ENCODE measurements at places on chromosomes 1 and 21. TPM values are rescaled to one million over a fixed set of nuclear protein-coding genes. Genes with fewer than 3 reads are reported as not detected.

COA7 gene
- 7.2 TPM for polyA plus RNA-seq

ETS2 gene
- polyA plus RNA-seq = 2.8 TPM

TRIM17 gene
- polyA plus RNA-seq = not detected

OPRD1 gene
- polyA plus RNA-seq = 0.03 TPM

DNTTIP2 gene
- 76.5 TPM for polyA plus RNA-seq

WNT3A gene
- not detected for polyA plus RNA-seq

TIAM1 gene
- 0.54 TPM for polyA plus RNA-seq

DDR2 gene
- 0.43 TPM for polyA plus RNA-seq

KIAA1614 gene
- polyA plus RNA-seq = not detected

OR10Z1 gene
- not detected for polyA plus RNA-seq

FCRL6 gene
- polyA plus RNA-seq = 2.1 TPM

C4BPB gene
- polyA plus RNA-seq = not detected

ELOA gene
- polyA plus RNA-seq = 100 TPM

NEXN gene
- polyA plus RNA-seq = 3.8 TPM

OR2T33 gene
- not detected for polyA plus RNA-seq

MCOLN3 gene
- 0.19 TPM for polyA plus RNA-seq

GNPAT gene
- polyA plus RNA-seq = 40.1 TPM

CATSPERE gene
- 0.23 TPM for polyA plus RNA-seq

VWA1 gene
- polyA plus RNA-seq = not detected

RGS13 gene
- 0.33 TPM for polyA plus RNA-seq

SPRR3 gene
- not detected for polyA plus RNA-seq

MCOLN2 gene
- polyA plus RNA-seq = 12.4 TPM

MMP23B gene
- 0.93 TPM for polyA plus RNA-seq

DCST2 gene
- polyA plus RNA-seq = not detected

TRNP1 gene
- not detected for polyA plus RNA-seq

UBL4B gene
- not detected for polyA plus RNA-seq

DMRTA2 gene
- polyA plus RNA-seq = not detected

FAM72B gene
- polyA plus RNA-seq = 1.1 TPM

TNFRSF18 gene
- polyA plus RNA-seq = 3.5 TPM

MEX3A gene
- 0.05 TPM for polyA plus RNA-seq

ZBTB8B gene
- polyA plus RNA-seq = not detected

CTNNBIP1 gene
- polyA plus RNA-seq = 10.0 TPM

CLCA1 gene
- not detected for polyA plus RNA-seq

SPATA46 gene
- polyA plus RNA-seq = not detected

FAM177B gene
- 30.0 TPM for polyA plus RNA-seq

FMO1 gene
- polyA plus RNA-seq = not detected

FMO2 gene
- not detected for polyA plus RNA-seq

ANGPTL1 gene
- polyA plus RNA-seq = 0.58 TPM

CHIA gene
- polyA plus RNA-seq = 1.0 TPM

C1orf141 gene
- not detected for polyA plus RNA-seq

LCA5L gene
- not detected for polyA plus RNA-seq

ACTA1 gene
- polyA plus RNA-seq = not detected

RAP1GAP gene
- not detected for polyA plus RNA-seq

EFNA3 gene
- 1.3 TPM for polyA plus RNA-seq

C8A gene
- polyA plus RNA-seq = not detected

PLA2G2D gene
- 10.1 TPM for polyA plus RNA-seq

CAMK1G gene
- not detected for polyA plus RNA-seq

SLC45A1 gene
- 0.38 TPM for polyA plus RNA-seq

PTGFRN gene
- polyA plus RNA-seq = not detected

OPTC gene
- not detected for polyA plus RNA-seq

G0S2 gene
- polyA plus RNA-seq = 0.38 TPM

ZNF695 gene
- polyA plus RNA-seq = 0.36 TPM

OR2T2 gene
- polyA plus RNA-seq = not detected
